ENCODE measurements at places on chromosomes 4 and X.

GRCh38 chrX:10095246-10095645 lies 61.5 kb upstream of the CLCN4 start:
- DNase-seq, result no peak

GRCh38 chrX:38612281-38612680 lies 50.9 kb downstream of the TSPAN7 start:
- DNase-seq, result no peak

GRCh38 chr4:72312032-72312650 lies 256.9 kb downstream of the ADAMTS3 start:
- no peak for DNase-seq

GRCh38 chrX:73615022-73615421 lies 52.0 kb downstream of the CHIC1 start:
- DNase-seq, result no peak

DNA sequence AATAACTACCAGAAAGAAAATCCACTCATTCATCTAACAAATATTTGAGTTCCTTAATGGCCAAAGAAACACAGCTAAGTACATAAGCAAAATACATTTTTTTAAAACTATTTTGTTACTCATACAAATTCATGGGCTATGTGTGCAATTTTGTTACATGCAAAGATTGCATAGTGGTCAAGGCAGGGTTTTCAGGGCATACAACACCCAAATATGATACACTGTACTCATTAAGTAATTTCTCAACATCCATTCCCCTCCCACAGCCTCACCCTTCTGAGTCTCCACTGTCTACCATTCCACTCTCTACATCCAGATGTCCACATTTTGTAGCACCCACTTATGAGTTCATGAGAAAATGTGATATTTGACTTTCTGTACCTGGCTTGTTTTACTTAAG lies 58.2 kb downstream of the BRWD3 start:
- no peak for DNase-seq

DNA sequence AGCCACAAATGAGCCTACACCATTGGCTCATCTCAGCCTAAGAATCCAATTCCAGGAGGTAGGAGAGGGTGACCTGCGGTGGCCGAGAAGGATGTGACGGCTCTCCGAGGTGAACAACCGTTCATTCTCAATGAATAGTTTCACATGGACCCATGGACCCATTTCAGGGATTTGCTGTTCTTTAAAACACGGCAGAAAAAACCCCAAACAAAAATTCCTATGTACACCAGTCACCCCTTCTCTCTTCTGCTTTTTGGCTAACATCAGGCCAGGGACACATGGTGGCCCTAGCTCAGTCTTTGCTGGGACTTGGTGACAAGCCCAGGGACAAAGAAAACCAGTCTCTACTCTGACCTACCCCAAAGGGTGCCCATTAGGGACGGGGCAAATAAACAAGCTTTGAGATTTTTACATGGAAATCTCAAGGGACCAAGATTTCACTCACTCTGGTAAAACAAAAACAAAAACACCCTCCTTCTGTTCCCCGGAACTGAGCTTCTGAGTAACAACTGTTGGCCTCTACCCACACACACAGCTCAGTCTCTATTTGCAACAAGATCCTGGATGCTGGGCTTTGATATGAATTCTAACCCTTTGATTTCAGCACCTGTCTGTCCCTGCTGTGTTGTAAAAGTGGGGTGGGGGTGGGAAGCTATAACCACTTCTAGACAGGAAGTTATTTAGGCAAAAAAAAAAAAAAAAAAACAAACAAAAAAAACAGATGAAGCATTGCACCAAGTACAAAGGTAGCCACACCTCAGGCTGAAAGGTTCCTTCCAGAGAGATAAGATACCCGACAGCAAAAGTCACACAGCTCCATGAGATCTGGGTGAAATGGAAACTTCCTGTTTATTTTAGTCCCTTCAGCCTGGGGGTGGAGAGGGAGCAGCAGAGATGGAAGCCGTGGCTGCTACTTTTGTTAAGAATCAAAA lies 49.0 kb downstream of the DDX3X start:
- DNase-seq, result no peak
